Activated CD8-positive, alpha-beta T cell treated with anti-CD3 and anti-CD28 coated beads, Interleukin-2, amount 10 ng/mL, durations not matched to agents 7 days and 5 days (primary cell): ENCODE measurements at places on chromosomes 5 and 9. TPM values are rescaled to one million over a fixed set of nuclear protein-coding genes. Genes with fewer than 3 reads are reported as not detected.

Gene TTC23L
- not detected for total RNA-seq

Gene NUTM2F
- total RNA-seq = not detected

Gene IFNB1
- not detected for total RNA-seq

Gene WHRN
- 2.6 TPM for total RNA-seq

Gene WNK2
- total RNA-seq = not detected

Gene NPR3
- not detected for total RNA-seq

Gene EPB41L4A
- not detected for total RNA-seq

Gene RLN1
- total RNA-seq = 1.5 TPM

Gene SLC45A2
- not detected for total RNA-seq

Gene CNOT8
- 68.4 TPM for total RNA-seq

Gene FBXL7
- not detected for total RNA-seq

Gene PCDHGC5
- not detected for total RNA-seq
